ENCODE measurements at places on chromosomes 5 and 9. TPM values are rescaled to one million over a fixed set of nuclear protein-coding genes. Genes with fewer than 3 reads are reported as not detected.

DNA sequence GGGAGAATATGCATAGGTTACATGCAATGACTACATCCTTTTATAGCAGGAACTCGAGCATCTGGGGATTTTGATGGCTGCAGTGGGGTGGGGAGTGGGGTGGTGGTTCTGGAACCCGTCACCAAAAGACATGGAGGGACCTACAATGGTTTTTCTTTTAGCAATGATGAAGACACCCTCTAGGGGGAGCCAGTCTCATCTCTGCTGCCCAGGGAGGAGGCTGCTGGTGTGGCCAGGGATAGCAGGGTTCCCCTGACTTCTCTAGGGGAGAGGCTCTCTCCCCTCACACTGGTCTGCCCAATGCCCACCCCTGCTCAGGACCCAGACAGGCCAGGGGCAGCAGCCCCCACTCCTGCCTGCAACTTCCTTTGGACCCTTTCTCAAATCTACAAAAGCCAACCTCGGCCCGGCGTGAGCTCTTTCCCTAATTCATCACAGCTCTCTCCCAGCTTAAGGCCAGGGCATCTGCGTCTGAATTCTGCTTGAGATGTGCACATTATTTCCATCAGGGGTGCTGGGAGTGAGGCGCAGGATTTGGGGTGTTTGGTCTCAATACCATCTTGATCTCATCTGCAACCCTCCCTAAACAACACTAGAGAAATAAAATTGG, 73.6 kb upstream of the RETREG1 start:
- peak; percentile 51 for DNase-seq

DNA sequence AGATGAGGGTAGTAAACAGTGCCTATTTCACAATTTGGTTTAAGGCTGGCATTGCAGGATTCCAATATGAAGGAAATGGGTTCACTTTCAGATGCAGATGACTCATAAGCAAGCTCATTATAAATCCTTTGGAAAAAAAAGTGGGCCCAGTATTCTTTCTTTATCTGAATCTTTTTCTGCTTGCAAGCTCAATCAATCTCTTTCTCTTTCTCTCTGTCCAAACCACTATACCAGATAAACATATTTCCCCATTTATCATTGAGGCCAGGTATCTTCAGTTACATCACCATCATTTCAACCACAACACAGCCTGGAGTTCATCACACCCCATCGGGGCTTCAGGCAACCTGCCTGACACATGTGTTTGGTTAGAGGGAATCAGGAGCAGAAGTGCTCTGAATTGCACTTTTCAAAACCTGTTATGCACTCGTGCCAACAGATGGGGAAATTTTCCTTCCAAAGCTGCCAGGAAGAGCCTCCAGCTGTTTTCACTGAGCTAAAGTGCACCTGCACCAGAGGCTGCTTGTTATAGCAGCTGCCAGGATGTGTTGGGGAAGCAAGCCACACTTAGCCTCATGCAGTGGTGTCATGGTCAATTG, 30.0 kb upstream of the MAMDC2 start:
- peak; percentile 73 for DNase-seq

DNA sequence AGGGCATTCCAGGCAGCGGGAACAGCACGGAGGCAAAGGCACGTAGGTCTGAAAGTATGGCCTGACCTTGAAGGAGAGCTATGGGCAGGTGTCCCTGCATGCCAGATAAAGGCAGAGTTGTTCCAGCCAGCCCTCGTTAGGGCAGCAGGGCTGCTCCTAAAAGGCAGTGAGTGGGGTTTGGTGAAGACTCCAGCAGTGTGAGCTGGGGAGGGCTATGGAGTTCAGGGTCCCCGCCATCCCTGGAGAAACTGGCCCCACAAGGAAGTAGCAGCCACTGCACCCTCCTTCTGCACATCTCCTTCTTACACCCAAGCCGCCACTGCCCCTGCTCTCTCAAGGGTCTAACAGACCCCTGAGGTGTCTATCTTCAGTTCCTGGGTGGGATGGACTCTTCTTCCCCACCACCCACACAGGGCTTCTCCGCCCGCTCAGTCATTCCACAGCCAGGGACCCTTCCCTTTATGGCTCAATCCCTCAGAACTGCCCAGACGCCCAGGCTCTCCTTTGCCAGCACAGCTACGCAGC, 1.4 kb downstream of the AKNA start:
- DNase-seq = no peak

- no peak for DNase-seq
Observed at GRCh38 chr9:133836001-133836758, 98.0 kb upstream of the SARDH start.

GRCh38 chr5:35229076-35230037, 930 bp downstream of the PRLR start:
- no peak for DNase-seq

DNA sequence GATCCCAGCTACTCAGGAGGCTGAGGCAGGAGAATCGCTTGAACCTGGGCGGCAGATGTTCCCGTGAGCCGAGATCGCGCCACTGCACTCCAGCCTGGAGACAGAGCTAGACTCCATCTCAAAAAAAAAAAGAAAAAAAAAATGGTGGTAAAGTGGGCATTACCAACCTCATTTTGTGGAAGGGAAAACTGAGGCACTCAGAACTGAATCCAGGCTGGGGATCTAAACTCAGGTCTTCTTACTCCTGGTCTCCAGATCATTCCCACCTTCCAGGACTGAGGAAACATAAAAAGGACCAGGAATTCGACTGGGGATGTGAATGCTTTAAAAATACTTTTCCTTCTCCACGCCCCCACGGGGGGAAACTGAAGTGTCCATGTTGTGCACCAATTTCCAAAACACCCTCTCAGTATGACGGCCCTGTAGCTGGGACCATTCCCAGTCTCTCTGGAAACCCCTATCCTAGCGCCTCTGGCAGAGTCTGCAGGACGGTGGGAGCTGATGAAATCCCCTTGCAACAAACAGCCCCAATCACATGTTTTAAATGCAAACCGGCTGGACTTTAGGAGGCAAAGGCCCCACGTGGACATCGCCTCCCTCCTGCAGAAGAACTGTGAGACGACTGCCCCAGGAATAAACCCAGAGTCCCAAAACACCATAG, 8.9 kb upstream of the AKNA start:
- peak; percentile 86 for DNase-seq

The PRSS3 gene
- 16.4 TPM for total RNA-seq

The DND1 gene
- total RNA-seq = under 0.01 TPM

The GRXCR2 gene
- total RNA-seq = not detected

The FOXD4L5 gene
- under 0.01 TPM for total RNA-seq

The TNC gene
- total RNA-seq = 170 TPM

All from IMR-90 (cell line).